Hindlimb muscle (tissue), 1 donor: ENCODE measurements at places on chromosomes 11 and 22. TPM values are rescaled to one million over a fixed set of nuclear protein-coding genes. Genes with fewer than 3 reads are reported as not detected.

DNA sequence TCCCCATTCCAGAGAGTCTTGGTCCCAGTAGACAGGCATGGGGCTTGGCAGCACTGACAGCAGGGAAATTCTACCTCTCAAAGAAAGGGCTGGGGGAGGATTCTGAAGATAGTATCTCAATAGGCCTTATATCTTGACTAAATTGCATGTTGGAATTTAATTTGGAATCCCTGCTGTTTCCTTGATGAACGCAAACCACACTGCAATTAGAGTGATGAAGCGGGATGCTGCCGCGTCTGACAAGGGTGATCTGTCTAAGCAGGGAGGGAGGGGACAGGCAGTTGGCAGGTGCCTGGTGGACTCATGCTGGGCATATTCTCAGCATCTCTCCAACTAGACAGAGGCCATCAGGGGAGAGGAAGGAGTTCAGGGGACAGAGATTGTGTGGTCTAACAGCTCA, 48.4 kb downstream of the COMMD9 start:
- no peak for DNase-seq

- DNase-seq = no peak
Observed at GRCh38 chr11:35681163-35681767, 18.7 kb downstream of the TRIM44 start.

- DNase-seq = no peak
Observed at GRCh38 chr11:16474659-16475058, 118.3 kb upstream of the SOX6 start.

DNA sequence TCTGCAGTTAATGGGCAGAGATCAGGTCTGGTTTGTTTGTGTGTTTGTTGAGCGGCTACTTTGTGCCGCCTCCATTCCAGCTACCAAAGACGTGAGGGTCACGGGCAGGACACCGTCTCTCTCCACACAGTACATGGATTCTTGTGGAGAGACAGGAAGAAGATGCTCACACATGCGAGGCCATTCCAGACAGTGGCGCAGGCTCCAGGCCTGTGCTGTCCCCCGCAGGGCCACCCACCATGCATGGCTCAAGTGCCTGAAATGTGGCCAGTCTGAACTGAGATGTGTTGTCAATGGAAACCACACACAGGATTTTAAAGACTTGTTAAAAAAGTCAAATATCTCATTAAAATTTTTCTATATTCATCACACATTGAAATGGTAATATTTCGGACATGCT, 848.3 kb downstream of the TBC1D22A start:
- DNase-seq = no peak

GRCh38 chr11:102669664-102670063, 35.9 kb downstream of the MMP27 start:
- DNase-seq = no peak

DNA sequence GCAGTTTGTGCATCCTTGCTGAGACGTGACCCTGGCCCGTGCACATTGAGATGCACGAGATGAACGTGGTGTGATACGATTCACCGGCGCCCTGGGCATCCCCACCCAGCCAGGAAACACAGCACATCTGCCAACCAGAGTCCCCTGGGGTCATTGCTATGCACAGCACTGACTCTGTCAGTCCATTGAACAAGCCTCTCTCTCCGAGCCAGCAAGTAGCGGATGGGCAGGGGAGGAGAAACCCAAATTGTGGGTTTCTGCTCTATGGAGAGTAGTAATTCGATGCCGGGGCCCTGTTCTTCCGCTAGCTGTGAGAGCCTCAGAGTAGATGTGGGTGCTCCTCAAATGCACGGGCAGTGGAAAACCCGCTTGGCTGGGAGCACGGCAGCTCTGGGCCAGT, 85.1 kb downstream of the ARHGAP8 start:
- DNase-seq = no peak

DNA sequence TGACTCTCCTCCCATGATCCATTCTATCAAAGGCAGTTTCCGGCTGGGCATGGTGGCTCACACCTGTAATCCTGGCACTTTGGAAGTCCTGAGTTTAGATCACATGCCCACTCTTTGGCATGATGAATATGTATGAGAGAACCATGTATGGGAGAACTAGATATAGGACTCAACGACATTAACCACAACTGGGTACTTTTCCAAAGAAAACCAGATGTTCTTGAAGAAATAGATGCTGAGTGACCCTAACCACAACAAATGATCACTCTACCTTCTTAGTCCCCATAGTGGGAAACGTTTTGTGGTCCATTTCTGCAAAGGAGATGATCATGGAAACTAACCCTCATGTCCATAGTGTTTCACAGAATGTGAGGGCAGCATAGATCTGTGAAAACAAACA, 13.6 kb downstream of the FJX1 start:
- DNase-seq = no peak

DNA sequence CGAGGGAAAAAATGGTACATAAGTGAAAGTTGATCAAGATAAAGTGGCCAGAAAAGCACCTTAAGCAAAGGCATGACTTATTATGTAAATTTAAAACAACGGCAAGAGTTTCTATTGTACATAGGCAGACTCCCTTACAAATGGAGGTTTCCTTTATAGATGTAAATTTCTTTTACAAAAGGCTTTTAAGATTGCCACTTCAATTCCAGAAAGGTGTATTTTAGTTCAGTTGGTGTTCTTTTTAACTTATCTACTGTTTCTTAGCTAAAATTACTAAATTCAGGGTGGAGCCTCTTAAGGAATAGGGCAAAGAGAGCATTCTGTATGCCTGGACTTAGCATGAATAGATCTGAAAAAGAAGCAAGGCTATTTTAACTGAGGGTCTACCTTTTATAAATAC, 24.9 kb upstream of the GNAZ start:
- no peak for DNase-seq

GRCh38 chr11:60844870-60845221, 2.9 kb downstream of the CCDC86 start:
- no peak for DNase-seq

DNA sequence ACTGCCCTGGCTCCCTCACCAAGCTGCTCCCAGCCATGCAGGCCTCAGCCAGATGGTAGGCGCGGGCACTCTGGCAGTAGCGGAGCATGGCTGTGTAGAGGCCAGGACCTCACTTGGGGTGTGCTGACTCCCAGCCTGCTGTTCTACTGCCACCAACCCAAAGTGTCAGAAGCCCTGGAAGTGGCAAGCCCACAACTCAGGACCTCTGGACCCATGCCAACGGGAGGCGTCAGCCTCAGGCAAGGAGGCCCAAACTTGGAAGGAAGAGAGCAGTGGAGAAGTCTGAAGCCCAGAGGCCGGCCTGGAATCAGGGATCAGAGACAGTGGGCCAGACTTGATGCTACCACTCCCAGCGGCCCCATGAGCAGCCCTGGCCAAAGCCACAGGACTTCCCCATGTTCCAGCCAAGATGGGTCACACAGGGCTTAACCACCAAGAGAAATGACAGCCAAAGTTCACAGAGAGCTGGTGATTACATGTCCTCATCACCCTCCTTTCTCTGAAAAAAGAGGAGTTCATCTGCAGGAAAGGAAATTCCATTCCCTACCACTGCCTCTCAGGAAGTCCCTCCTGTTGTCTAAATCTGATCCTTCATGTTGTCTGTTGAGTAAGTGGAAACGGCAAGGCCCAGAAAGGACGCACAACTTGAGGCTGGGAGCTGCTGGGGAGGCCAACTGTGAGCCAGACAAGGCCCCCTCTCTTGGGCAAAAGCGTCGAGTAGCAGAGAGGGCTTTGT, 4.4 kb downstream of the ARRB1 start:
- no peak for DNase-seq

DNA sequence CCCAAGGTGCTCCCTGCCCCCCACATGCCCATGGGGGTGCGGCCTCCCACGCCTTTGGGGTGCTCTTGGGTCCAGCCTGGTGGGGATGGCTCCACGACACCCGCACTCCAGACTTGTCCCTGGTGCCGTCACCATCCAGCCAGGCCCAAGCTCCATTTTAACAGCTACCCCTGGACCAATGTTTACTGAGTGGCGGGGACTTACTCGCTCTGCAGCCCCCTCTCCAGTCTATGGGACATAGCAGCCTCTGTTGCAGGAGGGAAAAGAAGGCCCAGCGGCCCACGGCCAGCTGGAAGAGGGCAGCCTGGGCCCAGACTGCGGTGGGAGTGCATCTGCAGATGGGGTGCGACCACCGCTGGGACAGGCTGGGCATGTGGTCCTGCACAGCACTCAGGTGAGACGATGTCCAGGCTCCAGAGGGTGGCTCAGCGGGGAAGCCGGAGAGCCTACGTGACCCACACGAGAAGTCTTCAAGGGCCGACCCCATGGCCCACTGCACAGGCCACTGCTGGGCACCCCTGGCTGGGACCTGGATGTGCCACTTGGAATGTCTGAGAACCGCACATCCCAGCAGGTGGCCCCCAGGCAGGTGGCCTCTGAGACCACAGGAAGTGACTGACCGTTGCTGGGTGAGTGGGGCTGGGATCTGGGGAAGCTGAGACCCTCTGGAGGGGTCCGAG, 18.1 kb downstream of the IL17REL start:
- DNase-seq = no peak

- DNase-seq = no peak
Observed at GRCh38 chr22:50190941-50191741, 5.4 kb downstream of the TRABD start.

- no peak for DNase-seq
Observed at GRCh38 chr11:30091737-30092136, 74.9 kb upstream of the KCNA4 start.

- DNase-seq = no peak
Observed at GRCh38 chr22:39132281-39132680, 20.2 kb downstream of the CBX7 start.

DNA sequence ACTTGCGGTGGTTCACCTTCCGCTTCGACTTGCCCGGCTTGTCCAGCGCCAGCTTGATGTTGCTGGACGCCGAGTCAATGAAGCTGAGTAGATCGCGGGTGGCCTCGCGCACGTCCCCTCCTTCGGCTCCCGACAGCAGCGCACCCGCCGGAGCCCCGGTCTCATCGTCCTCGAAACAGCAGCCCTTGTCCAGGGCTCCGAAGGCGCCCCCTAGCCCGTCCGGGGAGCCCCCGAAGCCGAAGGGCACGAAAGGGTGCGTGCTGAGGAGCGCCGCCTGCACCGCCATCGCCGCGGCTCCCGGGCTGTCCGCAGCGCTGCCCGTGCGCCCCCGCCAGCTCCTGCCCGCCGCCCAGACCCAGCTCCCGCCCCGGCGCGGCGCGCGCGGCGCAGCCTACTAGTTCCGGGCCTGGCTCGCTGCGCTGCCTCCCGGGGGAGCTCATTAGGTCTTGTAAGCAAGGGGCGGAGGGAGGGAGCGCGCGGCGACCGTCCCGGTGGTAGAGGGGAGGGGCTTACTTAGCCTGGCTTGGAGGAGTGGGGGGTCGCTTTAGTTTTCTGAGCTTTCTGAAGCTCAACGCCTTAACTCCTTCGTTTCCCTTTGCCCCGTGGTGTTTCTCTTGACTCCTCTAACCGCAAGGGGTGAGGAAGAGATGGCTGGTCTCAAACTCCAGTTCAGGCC, at the start of gene FAM181B:
Gene FAM181B (minus strand): TSS at position 421 of the 676 bp plus-strand sequence. CDS start 135 bp downstream, at position 286.
- peak; percentile 36 for DNase-seq

- no peak for DNase-seq
Observed at GRCh38 chr11:117733316-117733715, 63.7 kb downstream of the DSCAML1 start.

DNA sequence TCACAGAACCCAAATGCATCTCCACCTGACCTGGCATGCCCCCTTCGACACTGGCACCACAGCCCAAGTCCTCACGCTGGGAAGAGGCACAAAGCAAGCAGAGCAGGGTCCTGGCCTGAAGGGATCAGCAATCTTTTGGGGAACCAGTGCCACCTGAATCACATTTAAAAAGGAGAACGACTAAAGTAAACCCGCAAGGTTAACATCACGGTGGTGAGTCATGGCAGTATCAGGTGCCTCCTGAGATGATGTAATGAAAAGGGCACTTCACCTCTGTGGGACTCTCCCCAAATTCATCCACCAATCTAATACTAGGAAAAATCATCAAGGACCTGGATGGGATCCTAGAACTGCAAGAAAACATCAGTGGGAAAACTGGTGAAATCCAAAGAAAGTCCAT, 44.9 kb downstream of the PACSIN2 start:
- DNase-seq = no peak

DNA sequence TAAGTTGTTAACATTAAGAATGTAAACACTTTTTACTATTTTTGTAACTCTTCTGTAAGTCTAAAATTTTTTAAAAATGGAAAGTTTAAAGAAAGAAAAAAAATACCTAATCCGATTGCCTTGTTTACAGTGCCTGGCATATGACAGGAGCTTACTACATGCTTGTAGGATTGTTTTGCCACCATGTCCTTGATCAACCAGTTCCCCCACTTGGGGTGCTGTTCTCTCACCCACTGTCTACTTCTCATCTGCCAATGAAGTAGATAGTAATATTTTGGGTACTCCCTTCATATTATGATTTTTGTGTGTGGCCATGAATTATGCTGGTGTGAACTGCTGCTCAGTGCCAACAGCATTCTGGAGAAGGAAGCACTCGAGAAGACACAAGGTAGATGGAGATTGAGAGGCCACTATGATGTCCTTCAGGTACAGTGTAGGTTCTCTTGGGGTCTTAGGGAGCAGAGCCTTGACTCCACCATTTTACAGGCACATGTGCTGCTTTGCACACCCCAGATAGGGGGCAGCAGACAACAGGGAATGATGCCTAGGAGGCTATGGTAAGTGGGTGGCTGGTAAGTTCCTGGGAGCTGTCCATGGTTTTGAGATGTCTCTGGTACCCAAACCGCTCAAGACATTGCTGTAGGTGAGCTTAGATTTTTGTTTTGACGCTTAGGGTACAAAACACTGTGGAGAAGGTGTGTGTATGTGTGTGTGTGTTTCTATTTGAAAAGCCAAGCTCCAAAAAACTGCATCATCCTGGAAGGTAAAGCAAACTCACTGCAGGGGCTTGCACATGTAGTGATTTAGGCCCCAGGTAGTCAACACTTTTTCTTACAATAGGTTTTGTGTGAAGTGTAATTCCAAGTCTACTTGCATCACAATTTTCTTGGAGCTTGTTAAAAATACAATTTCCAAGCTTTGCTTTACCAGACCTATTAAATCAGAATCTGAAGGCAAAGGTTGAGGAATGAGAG, 494.5 kb upstream of the LARGE1 start:
- peak; percentile 74 for DNase-seq

DNA sequence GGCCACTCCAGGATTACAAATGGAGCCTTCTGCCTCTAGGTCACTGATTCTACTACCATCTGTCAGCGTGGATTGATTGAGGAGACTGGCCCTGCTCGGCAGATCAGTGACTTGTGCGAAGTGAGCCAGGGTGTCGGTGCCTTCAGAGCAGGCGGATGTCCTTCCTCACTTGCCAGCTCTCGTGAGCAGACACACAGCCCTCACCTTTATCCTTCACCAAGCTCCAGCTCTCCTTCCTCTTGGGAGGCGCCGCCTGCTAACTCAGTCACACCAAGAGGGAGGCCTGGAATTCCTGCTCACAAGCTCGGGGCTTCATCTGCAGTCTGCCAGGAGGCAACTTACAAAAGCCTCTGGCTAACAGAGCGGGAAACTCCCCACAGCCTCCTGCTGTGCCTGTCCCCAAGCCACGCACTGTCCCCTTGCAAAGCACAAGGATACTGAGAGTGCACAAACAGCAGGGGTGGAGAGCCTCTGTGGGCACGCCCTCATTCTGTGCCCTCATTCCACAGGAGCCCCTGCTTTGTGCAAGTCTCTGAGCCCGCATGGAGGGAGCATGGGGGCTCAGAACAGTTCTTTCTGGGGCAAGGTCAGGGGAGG, 3.5 kb upstream of the TCF20 start:
- DNase-seq = no peak

The AMPD3 gene
- polyA plus RNA-seq = 5.0 TPM

The THAP12 gene
- polyA plus RNA-seq = 44.1 TPM

The GPHA2 gene
- not detected for polyA plus RNA-seq

The SMIM35 gene
- polyA plus RNA-seq = 0.76 TPM

The DBX1 gene
- 8.0 TPM for polyA plus RNA-seq

The UPK2 gene
- polyA plus RNA-seq = 1.2 TPM

The ELF5 gene
- 1.1 TPM for polyA plus RNA-seq
